ENCODE measurements at places on chromosomes 16 and 17. TPM values are rescaled to one million over a fixed set of nuclear protein-coding genes. Genes with fewer than 3 reads are reported as not detected.
A peak's percentile ranks its signal among the peaks of the same experiment; 100 is the strongest.

DNA sequence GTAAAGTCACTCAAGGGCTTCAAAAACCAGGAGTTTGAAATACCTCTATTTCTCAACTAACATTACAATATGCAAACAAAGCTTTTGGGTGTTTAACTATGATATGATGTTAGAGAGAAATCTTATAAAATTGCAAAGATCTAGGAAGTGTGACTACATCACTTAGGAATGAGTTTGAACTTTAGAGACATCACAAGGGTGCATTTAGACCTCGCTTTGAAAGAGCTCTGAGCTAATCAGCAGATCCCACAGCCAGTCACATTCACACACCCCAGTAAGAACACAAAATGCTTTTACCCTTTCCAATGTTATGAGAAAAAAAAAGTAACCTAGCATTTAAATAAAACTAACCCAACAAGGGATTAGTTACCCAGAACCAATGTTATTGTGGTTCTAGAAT, 45.2 kb downstream of the HYDIN start:
- no peak for DNase-seq

Gene SLFN12L
- total RNA-seq, result not detected

DNA sequence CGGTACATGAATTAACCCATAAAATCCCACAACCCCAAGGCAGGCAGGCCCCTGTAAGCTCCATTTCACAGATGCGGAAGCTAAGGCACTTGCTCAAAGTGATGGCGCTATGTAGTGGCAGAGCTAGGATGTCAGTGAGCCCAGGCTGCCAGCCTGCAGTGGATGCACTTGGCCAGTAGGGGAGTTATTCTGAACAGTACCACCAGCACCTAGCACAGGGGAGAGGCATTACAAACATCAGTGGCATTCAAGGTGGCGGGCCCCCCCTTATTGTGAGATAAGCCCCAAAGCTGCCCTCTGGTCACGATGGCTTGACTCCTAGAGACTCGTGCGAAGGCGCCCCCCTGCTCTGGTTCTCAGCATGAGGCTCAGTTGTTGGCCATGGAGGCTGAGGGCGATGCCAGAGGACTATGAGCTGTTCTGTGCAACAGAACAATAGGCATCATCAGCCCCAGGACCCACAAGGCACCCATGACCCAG, 33.8 kb downstream of the GTF3C1 start:
- peak; percentile 17 for DNase-seq

- DNase-seq, result no peak
Observed at GRCh38 chr17:11825572-11826209, 171.6 kb downstream of the ZNF18 start.

Gene SRL
- 0.14 TPM for total RNA-seq

Gene CDC6
- total RNA-seq, result 55.2 TPM

- DNase-seq, result no peak
Observed at GRCh38 chr17:7361906-7362305, 7.0 kb downstream of the TMEM95 start.

GRCh38 chr17:72270273-72270924, 149.6 kb downstream of the SOX9 start:
- no peak for DNase-seq

Data from endothelial cell of umbilical vein (primary cell).